ENCODE measurements at places on chromosomes 7 and 10.

GRCh38 chr7:102412548-102412947 lies 16.4 kb downstream of the PRKRIP1 start:
- no peak for DNase-seq

- no peak for DNase-seq
Observed at GRCh38 chr10:113631684-113632367, 32.0 kb downstream of the NRAP start.

- DNase-seq: no peak
Observed at GRCh38 chr10:78215645-78216044, 182.0 kb downstream of the RPS24 start.

DNA sequence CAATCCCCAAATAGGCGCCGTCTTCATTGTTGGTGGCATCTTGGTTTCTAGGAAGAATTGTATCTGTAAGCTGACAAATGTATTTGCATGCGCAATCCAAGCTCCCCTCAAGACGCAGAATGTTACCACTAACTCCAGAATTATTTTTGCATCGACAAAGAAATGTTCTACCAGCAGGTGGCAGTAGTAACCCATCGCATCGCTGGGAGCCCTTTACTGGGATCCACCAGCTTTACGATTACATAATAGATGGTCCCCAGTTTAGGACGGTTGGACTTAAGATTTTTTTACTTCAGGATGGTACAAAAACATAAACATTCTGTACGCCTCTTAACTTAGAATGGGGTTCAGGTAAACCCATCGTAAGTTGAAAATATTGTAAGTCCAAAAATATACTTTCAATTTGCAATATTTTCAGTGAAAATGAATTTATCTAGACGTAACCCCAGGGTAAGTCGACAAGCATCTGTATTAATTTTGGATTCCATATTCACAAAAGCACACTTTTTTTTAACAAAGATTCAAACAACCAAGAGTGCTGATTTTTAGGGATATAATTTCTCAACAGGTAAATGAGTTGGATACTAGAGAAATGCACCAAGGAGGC lies 114.0 kb upstream of the COBL start:
- peak; percentile 66 for DNase-seq

DNA sequence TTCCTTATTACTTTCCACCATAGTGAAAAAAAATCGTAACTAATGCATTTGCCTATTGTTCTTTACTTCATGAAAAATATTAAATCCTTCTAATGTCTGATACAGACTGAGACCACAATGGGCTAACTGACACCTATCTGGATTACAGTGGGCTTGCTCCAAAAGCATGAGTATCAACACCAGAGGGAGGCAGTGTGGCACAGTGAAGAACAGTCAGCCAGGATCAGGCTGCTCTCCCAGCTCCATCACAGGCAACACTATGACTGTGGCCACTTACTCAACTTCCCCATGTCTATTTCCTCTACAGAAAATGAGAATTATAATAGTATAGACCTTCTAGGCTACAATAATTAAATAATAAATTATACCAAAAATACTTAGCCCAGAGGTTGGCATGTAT lies 97.2 kb downstream of the SLC25A13 start:
- DNase-seq: peak; percentile 33

GRCh38 chr10:69358148-69358795 lies 58.4 kb downstream of the TACR2 start:
- no peak for DNase-seq

DNA sequence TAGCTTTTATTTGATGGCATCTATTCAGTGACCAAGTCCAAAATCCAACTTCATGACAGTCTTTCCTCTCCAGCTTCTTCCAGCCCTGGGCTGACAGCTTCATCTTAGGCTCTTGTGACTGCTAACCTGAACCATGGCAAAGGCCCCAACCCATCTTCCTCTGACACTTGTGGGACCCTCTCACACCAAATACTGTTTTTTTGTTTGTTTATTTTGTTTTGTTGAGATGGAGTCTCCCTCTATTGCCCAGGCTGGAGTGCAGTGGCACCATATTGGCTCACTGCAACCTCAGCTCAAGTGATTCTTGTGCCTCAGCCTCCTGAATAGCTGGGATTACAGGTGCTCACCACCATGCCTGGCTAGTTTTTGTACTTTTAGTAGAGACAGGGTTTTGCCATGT lies 265.2 kb downstream of the GATA3 start:
- no peak for DNase-seq

DNA sequence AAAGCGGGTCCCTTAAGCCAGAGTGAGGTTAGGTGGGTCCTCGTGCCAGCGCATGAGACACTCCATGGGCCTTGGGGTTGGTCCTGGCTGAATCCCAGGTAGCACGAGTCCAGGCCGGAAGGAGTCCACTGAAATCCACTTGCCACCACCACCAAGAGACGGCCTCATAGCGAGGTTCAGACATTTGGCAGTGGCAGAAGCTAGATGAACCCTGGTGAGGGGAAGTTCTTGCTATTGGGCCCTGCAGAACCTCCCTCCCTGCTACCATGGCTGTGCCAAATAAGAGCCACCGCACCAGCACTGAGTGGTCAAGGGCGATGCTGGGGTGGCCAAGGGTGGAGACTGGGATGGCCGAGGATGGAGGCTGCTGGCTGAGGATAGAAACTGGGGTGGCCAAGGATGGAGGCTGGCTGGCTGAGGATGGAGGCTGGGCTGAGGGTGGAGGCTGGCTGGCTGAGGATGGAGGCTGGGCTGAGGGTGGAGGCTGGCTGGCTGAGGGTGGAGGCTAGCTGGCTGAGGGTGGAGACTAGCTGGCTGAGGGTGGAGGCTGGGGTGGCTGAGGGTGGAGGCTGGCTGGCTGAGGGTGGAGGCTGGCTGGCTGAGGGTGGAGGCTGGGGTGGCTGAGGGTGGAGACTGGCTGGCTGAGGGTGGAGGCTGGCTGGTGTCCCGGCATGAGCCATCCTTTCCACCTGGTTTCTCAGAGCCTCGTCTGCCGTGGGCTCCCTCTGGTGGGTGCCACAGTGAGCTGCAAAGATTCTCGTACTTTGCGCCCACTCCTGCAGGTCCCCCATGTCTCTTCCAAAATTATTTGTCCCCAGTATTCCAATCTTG lies 88.2 kb downstream of the ELFN1 start:
- DNase-seq: peak; percentile 29

DNA sequence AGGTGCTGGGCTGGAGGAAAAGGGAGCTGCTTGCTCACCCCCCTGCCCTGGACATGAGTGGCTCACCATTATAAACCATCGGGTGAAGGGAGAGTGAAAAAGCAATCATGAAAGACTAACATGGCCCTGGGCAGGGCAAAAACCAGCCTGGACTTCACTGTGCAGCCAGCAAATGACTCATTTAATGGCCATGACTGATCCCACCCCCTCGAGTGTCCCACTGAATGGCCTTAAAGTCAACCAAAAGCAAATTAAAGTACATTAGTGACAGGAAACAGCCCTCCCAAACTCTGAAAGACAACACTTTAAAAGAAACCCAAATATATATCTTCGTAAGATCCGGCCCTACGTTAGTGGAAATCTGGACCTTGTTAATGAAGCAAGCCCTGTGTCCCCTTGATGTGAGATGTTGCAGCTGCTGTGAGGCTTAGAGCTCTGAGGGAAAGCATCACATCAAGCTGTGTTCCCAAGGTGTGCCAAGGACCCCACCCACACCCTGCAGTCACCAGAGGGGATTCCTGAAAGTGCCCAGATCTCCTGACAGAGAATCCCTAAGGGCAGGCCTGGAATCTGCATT lies 31.2 kb downstream of the ADCYAP1R1 start:
- DNase-seq: no peak

DNA sequence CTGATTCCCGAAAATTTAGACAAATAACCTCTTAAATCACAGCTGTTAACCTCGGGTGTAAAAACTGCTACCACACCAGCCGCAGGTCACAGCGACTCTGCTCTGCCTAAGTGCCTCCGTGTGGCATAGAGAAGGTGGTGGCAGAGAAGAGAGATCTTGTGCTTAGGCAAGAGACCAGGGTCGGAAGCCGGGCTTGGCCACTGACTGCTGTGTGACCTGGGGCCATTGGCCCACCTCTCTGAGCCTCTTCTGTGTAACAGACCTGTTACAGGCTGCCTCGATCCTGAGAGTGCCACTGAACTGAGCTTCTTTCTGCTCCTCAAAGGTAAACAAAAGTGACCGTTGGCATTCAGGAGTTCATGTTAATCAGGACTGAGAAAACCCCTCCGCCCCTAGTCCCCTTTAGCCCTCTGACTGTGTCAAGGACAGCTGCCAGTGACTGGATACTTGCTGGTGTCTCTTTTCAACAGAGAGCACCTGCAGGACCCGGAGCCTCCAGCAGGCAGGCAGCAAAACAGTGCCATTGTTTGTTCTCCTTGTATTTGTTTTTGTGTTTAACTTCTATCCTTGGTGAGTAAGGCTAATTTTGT lies 36.5 kb downstream of the ZMIZ1 start:
- DNase-seq: peak; percentile 5

DNA sequence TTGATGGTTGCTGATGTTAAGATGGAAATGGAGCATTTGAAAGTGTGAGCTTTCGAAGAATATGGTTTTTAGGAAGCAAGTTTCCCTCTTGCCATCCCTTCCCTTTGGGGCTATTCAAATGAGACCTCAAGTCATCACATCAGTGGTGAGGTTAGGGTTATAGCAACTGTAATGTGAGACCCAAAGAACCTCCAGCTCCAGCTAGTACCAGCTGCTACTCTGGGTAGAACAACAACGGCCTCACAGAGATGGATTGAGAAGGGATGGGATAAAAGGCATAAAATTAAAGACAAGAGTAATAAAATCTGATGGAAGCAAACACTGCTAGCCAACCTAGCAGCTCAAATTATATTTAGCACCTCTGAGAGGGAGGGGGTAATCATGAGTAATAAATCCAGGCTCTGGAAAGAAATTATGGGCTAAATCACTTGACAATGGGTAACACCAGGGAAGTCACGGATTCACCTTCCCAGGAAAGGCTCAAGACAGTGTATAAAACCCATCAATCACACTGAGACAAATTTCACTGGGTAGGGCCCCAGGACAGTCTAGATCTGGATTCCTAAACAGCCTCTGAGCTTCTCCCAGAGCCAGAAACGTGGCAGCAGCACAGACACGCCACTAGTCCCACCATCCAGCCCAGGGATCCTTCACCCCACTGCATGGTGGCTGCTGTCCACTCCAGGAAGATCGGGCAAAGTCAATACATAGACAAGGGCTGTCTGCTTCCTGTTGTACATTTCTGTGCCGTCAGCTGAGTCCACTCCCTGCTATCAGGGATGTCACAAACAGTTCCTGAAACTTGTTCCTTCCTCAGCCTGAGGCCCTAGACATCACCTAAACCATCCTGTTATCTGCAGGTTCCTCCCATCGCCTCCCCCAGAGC lies 151.1 kb downstream of the GFRA1 start:
- DNase-seq: no peak

DNA sequence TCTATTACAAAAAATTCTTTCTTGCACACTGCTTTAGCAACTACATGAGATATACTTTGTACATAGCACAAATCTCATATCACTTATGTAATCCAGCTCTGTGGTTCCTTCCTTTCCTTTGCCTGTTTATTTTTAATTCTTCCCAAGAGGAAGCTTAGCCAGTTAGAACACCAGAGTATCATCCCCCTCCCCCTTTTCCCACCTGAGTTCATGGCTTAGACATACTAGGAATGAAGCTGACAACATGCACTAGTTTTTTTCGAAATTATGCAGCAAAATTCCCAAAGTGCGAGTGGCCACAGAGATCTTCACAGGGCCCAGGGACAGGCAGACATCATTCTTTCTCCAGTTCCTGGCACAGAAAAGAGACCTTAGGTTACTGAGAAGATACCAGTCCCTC lies 17.8 kb downstream of the CAV1 start:
- DNase-seq: no peak

GRCh38 chr7:1733206-1733907 lies 63.3 kb downstream of the ELFN1 start:
- DNase-seq: no peak

DNA sequence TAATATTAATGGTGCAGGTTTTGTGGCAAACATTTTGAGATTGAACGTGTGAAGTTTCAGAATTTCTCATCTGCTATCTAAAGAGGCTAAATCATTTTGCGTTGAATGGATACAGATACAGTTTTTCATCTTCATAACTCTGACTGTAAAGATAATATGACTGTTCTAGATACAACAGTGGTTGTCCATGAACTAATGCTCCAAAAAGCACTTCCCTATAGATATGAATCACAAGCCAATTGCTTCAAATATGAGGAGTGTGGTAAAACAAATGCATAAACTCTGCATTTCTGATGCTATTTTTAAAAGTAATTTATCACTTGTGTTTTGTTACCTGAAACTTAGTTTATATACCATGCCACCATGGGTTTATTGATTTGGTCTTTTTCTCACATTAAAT lies 750.1 kb downstream of the MAGI2 start:
- no peak for DNase-seq

DNA sequence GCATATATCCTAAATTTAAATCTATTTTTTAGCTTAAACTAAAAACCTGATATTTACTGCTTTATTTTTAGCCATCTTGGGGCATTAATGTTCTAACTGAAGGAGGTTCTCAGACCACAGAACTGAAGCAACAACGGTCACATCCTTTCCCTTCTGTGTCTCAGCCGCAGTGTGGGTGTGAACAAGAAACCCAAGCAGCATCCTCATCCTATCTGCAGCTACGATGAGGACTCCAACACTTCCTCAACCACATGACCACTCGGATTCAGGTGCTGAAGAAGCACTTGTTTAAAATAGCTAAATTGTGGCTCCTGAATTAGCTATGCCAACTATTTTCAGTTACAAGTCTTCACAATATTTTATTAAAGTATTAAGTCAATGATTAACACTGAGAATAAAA lies 5.3 kb downstream of the ESYT2 start:
- DNase-seq: no peak

DNA sequence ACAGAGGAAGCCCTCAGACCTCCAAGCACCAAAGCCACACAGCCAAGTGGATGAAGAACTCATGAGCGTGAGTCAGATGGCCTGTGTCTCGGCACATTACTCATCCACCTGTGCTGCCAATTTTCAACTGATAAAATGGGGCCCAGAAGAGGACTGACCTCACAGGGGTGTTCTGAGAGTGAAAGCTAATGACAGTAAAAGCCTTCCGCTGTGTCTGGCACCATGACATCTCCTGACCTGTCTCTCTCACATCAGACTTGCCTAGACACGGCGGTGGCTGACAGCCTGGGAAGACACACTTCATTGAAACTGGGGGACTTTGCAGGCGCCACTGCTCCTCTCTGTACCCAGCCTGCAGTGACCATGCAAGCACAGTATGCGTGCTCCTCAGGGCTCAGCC lies 8.3 kb upstream of the SLC18A3 start:
- no peak for DNase-seq

GRCh38 chr7:7122033-7122478 lies 60.3 kb upstream of the C1GALT1 start:
- peak; percentile 10 for DNase-seq

DNA sequence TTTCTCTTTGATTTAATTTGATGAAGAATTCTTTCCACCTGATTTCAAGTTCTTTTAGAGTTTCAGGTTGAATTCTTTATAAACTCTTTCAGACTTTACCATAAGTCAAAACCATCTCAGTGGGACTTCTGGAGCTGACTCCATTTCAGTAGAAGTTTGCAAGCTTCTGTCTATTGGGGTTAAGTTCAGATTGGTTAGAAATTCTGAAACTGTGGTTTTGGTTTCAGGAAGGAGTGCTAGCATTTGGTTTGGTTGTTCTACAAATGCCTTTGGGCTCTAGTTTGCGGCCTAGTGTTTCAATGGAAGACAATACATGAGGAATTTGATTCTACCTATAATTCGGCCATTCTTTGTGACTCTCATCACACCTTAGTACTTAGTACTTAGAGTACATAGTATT lies 176.8 kb upstream of the RHOBTB1 start:
- DNase-seq: no peak

All from NCI-H1092 treated with DMSO at 0.1 percent for 48 hours (cell line).